ENCODE measurements at places on chromosomes 2 and 18. TPM values are rescaled to one million over a fixed set of nuclear protein-coding genes. Genes with fewer than 3 reads are reported as not detected.

The OR6B3 gene
- not detected for polyA plus RNA-seq

GRCh38 chr2:177998006-177998405, 74.6 kb downstream of the PDE11A start:
- no peaks in the 10 kb centered on the region for H3K36me3 ChIP-seq
- H3K4me1 ChIP-seq: no peaks in the 10 kb centered on the region
- H3K4me3 ChIP-seq: no peak overlapping the region
- no peak overlapping the region for H3K27ac ChIP-seq
- DNase-seq: no peak

The SLC5A6 gene
- polyA plus RNA-seq: 29.3 TPM

GRCh38 chr18:68482815-68483214, 232.1 kb downstream of the TMX3 start:
- H3K27ac ChIP-seq: no peak overlapping the region
- H3K36me3 ChIP-seq: no peaks in the 10 kb centered on the region
- no peaks in the 10 kb centered on the region for H3K27me3 ChIP-seq
- no peaks in the 10 kb centered on the region for H3K4me1 ChIP-seq

DNA sequence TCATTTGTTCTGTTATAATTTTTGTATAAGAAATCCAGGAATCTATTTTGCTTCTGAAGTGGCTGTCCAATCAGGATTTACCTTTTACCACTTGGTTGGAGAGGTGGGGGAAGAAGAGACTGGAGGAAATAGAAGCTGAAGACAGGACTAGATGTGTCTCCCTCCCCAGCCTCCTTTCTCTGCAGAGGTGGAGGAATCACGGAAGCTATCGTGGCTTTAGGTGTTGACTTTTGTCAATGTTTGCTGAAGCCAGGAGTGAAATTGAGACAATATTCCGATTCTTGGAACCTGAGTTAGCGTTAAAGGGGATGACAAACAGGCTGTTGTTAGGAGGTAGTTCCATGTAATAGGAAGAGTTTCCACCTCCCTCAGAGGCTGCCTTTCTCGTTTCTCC, 43.5 kb downstream of the PDCL3 start:
- H3K27me3 ChIP-seq: peaks cover 7% of the 10 kb centered on the region
- no peak overlapping the region for H3K27ac ChIP-seq
- H3K4me1 ChIP-seq: no peaks in the 10 kb centered on the region
- H3K36me3 ChIP-seq: no peaks in the 10 kb centered on the region
- no peak for DNase-seq

All from naive B cell (primary cell).